CD8-positive, alpha-beta memory T cell (primary cell): ENCODE measurements at places on chromosomes 5 and 9.

DNA sequence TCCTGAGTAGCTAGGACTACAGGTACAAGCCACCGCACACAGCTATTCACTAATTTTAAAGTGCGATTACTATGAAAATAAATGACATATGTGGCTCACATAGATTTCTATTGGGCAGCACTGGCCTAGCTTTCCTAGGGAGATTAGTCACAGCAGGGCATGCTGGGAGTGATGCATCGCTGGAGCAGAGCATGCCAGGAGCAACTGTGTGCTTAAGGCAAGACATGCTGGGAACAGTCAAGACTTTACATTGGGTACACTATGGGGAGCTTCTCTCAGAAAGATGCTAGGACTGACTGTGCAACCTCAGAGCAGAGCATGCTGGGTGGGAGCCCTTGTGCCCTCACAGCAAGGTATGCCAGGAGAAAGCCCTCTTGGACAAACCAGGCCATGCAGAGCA, 9.3 kb downstream of the ST6GALNAC6 start:
- DNase-seq = no peak

DNA sequence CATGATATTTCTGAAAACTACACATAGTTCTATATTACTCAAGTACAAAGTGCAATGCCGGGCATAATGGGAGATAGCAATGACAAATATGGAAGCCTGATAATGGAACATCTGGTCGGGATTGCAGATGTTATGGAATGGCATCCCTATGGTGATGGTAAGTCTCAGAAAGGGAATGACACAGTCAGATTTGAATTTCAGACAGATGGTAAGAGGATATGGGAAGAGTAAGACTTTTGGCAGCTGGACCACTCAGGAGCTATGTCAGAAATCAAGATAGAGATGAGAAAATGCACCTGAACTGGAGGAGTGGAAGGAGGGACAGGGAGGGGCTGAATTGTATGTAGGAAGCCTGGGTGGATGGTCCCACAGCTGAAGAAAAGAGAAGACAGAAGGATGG, 200.0 kb downstream of the DTWD2 start:
- DNase-seq = no peak

- no peak for DNase-seq
Measured at GRCh38 chr5:160097991-160098390, 21.3 kb downstream of the PWWP2A start.

- DNase-seq = no peak
Measured at GRCh38 chr5:58681943-58682342, 99.1 kb downstream of the RAB3C start.

DNA sequence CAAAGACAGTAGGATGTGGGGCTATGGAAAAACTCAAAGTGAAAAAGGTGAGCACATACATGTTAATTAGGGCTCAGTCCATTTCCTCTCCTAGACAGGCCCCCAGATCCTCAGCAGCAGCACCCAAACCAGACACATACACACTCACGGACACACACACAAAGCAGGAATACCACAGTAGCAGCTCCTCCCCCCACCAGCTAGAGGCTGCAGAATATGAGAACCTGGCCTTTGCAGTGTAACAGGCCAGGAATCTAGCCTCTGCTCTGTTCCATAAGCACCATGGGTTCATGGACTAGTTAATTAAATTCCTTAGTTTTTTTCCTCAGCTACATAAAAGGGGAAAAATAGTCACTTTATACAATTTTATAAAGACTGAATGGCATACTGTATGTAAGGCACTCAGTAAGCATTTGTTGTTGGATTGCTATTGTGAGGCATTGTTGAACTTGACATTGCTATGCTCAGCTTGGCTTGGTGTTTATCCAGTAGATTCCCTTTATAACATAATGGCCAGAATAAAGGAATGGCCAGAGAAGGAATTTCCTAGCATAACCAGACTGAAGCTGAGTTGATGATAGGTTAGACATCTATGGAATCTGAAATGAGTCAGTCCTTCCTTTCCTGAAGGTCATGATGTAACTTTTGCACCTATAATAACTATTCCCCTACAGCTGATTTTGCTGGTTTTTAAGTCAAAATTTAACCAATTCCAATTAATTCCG, 186.8 kb downstream of the SEMA5A start:
- no peak for DNase-seq

- peak; percentile 38 for DNase-seq
Measured at GRCh38 chr5:159337016-159337955, 7.0 kb upstream of the IL12B start.

DNA sequence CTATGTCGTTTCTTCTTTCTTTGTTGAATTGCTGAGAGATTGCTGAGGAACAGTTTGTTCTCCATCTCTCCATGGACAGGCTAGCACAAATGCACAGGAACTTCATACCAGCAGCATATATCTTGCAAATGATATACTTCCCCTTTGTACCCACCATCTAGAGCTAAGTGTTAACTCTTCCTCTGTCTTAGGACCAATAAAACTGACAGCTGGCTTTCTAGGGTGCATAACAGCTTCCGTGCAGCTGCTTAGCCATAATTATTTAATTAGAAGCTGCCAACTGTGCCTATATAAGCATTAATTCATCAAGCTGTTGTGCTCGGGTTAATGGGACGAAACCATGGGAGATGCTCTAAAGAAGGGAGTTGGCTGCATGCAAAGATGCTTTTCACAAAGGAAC, 38.7 kb downstream of the KCTD16 start:
- DNase-seq = no peak

GRCh38 chr5:140240987-140241706, 61.8 kb downstream of the PFDN1 start:
- no peak for DNase-seq

GRCh38 chr5:867300-867870, 16.6 kb upstream of the ZDHHC11 start:
- DNase-seq = no peak

DNA sequence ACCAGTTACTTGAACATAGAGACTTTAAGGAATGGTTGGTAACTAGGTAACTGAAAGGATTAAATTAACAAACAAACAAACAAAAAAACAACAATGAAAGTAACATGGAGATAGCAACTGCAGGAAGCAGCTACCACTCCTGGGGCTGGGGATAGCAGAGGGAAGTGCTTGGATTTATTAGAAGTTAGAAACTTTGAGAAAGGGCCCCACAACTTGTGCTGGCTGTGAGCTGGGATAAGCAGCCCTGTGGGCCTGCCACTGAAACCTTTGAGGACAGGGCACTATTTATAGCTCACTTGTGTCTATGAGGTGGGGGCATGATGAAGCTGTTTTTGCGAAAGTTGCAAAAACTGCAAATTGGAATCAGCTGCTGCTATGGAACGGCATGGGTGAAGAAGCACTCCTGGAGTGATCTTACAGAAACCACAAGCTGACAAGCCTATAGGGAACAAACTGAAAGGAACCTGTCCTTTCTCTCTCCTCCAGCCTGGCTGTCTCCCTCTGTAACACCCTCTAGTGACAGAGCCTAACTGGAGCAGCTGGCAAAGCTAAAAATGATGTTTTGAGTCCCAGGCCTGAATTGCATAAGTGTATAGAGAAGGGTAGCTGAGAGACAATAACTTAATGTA, 91.4 kb upstream of the RANBP6 start:
- DNase-seq = no peak

DNA sequence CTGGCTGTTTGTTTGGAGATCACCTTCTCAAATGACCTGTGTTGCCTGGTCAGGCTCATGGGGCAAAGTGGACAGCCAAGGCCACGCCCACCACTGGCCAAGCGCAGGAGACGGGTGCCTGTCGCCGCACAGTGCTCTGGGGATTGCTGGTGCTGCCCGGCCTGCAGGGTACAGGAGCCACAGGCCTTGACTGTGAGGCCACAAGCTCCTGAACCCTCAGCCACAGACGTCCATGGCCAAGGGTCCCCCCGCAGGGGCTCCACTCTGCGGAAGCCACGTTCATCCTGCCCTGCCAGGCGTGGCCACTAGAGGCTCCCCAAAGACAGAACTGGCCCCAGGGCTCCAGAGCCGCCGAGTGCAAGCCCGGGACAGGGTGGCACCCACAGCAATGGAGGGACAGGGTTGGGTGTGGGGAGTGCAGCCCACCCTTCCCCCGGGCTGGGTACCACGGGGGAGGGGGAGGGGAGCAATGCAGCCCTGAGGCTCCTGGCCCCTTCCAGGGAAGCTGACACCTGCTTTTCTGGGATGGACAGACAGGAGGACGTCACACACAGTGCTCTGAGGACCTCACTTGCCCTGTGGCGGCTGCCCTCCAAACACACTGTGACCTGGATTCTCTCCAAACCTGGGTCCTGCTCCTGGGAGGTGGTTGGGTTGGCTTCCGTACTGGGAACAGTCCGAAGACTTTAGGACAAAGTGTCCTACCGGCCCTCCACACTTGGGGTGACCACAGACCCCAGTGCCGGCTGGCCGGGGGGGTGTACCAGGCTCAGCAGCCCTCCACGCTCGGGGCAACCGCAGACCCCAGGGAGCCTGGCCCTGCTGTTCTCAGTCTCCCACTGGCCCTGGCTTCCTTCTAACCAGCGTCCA, 21.5 kb downstream of the TPPP start:
- DNase-seq = peak; percentile 62

DNA sequence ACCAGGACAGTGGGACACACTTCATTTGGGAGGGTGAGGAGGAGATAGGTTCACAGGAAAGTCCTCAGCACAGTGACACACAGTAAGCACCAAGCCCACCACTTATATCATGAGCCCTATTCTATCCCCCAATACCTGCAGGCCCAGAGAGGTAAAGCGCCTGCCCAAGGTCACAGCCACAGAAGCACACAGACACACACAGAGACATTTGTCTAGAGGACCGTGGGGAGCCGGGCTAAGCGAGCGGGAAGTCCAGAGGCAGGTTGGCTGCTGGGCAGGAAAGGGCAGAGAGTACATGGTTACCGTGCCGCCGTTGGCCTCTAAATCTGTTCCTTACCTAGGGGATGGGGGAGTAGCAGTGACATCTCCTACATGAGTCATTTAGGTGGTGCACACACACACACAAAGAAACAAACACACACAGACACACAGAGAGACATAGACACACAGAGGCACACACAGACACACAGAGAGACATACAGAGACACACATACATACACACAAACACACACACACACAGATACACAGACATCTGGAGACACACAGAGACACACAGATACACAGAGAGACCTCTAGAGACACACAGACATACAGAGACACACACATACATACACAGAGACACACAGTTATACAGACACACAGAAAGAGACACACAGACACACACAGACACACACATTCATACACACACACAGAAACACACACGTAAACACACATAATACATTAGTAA, 15.9 kb upstream of the DUSP1 start:
- DNase-seq = no peak

DNA sequence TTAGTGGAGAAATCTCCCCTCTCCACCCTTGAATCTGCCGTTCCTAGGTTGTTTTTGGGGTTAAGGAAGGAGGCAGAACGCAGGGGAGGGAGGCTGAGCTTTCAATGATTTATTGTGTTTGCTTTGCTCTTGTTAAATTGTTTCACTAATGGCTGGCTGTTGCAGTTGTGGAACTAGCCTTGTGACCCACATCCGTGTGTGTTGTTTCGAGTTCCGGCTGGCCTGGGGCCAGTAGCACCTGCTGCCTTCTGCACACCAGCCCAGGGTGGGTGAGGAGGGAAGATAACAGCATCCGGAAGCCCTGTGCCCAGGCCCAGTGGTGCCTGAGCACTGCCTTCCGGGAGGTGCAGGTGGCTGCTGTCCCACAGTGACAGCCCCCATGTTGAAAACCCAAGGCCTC, 3.6 kb downstream of the ERGIC1 start:
- peak; percentile 65 for DNase-seq

GRCh38 chr5:132873119-132873929, at the start of gene LEAP2:
Gene LEAP2, plus strand, starts transcription at chr5:132873668. Its CDS starts 27 bp downstream, at chr5:132873695.
- DNase-seq = no peak

DNA sequence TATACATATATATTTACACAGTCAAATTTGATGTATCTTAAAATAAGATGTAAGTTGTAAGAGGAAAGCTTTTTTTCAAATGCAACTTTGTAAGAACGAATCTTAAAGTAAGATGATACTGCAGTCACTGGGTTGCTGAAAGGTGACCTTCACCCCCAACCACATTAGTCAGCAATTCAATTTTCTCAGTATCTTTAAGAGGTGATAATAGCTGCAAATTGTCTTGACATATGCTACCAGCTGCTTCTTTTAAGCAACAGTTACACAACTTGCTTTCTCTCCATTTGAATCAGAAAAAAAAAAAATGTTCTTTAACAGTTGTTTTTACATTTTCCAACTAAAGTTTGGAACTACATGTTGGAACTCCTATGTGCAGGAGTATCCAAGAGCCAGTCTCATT, 246.6 kb upstream of the CCNG1 start:
- no peak for DNase-seq

DNA sequence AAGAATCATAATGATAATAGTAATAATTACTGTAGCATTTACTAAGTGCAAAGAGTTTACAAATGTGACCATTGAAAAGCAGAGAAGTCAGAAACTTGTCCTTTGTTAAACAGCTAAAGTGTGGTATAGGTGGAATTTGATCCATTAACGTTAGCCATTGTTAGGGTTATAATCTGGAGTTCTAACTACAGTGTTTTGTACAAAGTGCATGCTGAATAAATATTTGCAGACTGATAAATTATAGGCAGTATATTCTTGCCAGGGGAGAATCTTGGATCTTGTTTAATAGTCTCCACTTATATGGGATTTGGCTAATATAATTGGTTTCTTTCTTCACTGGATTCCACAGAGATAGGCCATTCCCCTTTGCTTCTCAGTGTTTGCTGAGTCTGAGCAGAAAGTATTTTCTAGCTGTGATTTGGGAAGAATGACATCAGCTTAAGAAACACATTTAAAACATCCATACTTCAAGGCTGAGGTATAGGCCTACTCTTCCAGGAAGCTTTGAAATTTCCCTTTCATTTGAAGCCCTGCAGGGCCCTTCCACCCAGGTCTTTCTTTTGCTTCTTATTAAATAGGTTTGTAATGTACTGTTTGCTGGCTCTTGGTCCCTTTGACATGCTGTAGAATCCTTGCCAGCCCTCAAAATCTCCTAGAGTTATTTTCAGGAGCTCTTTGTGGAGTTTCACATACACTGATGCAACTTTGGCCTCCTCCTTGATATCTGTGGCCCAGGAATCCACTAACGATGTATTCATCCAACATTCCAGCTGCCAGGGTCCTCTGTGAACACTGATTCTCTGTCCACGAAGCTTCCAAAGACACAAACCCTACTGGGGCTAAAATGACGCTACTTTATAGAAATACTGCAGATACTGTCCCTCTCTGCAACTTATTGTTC, 51.4 kb downstream of the ATP10B start:
- no peak for DNase-seq

GRCh38 chr9:124812441-124812876, 35.5 kb downstream of the OLFML2A start:
- DNase-seq = no peak

GRCh38 chr5:103264508-103264907, 5.9 kb downstream of the MACIR start:
- DNase-seq = no peak
